Effector CD4-positive, alpha-beta T cell (primary cell): ENCODE measurements at places on chromosomes 3 and 15.

DNA sequence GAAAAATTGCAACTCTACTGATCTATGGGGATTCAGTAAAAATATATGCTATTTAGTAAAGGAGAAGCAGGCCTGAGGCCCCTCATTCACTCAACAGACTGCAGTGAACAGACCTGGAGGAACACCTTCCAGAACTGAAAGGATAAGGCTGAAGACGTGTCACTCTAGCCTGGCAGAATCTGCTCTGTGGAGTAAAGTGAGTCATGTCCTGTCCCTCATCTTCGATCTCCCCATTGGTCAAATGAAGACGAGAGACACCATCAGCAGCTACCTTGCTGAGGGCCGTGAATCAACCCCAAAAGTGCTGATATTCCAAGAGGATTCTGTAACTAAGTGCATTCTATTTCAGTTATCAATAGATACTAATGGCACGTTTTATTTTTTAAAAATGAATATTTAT lies 359.7 kb downstream of the FGF12 start:
- no peak for DNase-seq

DNA sequence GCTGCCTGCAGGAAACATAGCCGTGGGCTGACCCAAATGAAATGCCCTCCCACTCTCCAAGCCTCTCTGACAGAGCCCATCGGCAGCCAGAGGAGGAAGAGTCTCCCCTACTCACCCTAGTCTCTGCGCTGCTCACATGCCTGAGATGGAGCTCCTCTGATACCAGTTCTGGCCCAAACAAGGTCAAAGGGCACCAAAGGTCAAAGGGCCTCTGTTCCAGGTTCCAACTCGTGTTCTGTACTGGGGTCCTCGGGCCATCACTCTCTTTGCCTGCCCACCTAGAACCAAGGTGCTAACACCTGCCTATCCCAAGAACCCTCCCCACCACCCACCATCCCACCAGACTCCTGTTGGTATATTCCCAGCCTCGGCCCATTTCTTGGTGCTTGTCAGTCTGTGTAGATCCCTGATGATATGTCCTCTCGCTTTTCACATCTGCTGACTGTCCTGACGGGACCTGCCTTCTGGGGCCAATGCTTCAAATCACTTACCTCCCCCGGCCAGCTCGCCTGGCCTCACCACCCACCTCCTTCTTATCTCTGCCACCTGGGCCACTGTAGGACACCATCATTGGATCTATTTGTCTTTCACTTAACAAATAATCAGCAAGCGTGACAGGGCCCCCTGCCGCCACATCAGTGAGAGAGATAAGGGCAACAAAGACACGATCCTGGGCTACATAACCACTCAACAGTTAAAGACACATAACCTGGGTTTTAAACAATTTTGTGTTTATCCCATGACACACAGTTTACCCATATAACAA lies 90.4 kb downstream of the SRGAP3 start:
- no peak for DNase-seq

DNA sequence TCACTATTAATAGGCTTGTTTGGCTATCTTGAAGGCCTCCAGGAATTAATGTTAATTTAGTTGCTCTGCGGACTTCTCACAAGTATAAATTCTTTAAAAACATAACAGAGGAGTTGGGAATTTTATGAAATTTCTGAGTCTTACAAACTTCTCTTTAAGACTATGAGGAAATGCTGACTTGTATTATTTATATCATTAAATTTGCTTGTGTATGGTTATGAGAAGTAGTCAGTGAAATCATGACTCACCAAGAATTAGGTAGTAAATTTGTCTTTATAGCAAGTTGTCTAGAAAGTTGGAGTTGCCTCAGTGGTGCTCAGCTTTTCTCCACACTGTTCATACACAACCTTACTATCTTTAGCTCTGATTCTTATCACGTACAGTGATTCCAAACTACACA lies 26.5 kb downstream of the PHLDB2 start:
- DNase-seq: no peak

DNA sequence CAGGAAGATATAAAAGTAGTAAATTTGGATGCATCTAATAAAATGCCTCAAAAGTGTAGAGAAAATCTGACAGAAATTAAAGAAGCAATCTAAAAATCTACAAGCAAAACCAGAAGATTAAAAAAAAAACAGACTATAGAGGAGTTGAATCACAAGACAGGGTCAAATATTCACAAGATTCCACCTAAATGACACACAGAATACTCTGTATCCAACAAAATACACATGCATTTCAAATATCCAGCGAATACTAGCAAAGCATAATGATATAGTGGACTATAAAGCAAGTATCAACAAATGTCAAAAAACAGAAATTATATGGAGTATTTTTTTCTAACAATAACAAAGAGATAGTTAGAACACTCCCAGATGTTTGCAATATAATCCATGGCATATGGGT lies 20.5 kb upstream of the ACTC1 start:
- no peak for DNase-seq

DNA sequence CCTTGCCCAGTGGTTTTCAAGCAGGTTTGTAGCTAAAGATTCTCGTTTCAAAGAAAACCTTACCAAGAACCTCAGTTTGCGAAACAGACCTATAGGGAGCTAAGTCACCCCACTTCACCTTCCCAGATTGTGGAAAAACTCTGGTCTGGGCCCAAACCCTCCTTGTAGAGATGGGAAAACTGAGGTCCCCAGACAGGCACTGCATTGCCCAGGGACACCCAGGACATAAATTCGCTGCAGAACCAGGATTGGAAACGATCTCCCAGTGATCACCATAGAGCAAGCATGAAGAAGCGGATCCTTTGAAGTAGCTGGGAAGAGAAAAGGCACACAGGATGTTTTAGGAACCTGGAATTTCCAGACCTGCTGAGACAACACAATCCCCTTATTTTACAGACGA lies 85.6 kb upstream of the PIAS1 start:
- no peak for DNase-seq

GRCh38 chr15:39184701-39185390 lies 396.0 kb upstream of the THBS1 start:
- DNase-seq: no peak

DNA sequence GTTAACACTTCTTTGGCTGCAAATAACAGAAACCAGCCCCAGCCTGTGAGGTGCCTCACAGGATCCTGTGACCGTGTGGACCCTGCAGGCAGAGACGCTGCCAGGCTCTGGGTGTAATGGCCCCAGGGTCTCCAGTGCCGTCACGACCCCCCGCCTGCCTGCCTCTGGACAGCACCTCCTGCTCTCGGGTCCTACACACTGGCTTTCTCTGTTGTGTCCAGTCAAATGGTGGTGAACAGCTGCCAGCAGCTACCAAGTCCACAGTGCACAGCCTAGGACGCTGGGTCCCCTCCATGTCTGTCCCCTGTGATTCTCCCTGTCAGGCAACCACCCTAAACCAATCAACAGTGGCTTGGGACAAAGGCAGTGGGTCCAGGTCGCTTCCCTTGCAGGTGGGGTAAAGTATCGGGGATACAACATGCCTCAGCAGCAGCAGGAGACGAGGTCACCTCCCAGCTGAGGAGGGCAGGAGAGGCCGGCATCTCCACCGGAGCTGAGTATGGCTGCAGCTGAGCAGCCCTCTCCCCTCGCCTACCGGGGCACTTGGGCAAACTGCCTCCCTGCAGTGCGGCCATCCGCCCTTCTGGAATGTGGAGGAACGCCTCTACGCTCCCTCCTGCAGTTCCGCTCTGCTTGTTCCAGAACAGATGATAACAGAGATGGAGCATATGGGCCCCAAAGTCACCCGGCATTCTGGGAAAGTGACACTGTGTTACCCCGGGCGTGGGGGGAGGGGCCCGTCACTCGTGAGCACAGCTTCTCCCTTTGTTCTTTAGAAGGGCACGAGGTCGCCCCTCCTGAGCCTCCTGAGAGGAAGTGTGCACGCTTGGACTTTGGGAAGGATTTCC lies 21.1 kb upstream of the SKOR1 start:
- no peak for DNase-seq

- peak; percentile 38 for DNase-seq
Measured at GRCh38 chr3:14124223-14124614, 451 bp downstream of the CHCHD4 start.

DNA sequence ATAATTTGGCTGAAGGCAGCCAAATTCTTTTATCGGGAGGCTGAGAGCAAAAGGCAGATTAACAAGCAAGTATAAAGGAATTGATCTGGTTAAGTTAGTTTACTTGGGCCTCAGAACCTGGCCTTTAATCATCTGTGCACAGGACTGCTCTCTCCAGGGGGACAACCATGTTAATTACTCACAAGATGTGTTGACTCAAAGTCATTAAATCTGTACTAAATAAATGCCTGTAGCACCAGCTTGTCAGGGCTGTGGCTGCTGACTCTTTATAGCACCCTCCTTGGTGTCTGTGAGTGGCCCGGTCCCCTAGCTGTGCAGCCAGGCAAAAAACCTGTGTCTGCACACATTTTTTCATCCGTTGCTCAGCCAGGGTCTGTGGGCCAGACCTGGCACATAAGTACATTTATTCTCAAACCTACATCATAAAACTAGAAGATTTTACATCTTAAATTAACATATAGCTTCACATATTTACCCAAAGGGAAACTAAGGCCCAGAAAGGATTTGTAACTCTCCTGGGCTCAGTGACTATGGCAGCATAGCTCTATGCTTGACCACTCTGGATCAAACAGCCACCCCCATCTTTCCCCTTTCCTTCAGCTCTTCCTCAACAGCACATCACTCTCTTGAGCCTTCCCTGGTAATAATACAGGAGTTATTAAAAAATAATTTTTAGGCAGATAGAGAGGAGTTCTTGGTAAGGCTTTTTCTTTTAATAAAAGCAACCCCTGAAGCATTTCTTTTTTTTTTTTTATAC lies 51.4 kb downstream of the NCEH1 start:
- DNase-seq: no peak

DNA sequence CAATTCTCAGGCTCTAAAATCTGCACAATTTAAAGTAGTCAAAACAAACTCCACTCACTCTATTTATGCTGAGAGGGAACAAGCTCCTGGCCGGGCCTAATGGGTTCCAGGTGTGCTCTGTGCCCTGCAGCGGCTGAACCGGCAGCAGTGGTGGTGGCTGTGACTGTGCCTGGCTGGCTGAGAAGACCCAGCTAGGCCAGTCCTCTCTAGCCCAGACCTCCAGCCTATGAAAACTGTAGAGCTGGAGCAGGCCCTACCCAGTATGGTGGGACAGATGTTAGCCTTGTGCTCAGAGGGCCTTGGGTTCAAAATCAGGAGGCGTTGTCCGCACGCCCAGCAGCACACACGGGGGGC lies 37.0 kb downstream of the EPHB3 start:
- no peak for DNase-seq

GRCh38 chr3:166993015-166993630 lies 387.0 kb downstream of the ZBBX start:
- no peak for DNase-seq

DNA sequence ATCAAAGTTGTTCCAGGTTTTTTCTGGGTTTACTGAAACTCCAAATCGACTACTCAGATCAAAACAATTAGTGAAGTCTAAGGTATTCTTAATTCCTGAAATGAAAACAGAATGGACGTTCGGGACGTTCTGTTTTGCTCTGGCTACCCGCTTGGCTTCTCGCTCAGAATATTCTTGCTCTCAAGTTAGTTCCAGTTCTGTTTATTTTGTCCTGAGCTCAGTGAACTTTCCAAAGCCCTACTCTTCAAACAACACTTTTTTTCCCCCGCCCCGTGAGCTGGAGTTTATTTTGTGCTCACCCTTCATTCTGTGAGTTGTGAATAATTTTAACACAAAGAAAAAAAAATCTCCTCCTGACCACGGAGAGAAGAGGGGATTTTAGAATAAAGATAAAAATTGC lies 72.6 kb downstream of the SAMMSON start:
- DNase-seq: no peak

- no peak for DNase-seq
Measured at GRCh38 chr3:69235882-69236281, 113.5 kb upstream of the LMOD3 start.

GRCh38 chr15:68868296-68868695 lies 47.6 kb upstream of the ANP32A start:
- no peak for DNase-seq

DNA sequence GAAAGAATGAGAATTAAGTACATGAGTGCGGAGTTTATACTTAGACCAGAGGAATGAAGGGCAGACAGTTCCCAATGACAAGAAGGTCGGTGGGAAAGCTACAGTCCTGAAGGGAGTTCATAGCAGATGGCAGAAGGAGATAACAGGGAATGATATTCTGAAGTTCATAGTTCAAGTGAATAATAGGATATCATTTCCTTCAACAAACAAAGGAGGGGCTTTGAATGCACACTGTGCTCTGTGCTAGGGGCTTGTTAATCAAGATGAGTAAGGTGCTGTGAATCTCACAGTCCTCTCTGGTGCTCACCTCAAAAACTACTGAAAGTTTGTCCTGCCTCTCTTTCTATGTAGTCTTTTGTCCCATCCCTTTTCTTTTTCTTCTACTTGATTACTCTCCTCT lies 41.9 kb downstream of the SIDT1 start:
- DNase-seq: no peak

DNA sequence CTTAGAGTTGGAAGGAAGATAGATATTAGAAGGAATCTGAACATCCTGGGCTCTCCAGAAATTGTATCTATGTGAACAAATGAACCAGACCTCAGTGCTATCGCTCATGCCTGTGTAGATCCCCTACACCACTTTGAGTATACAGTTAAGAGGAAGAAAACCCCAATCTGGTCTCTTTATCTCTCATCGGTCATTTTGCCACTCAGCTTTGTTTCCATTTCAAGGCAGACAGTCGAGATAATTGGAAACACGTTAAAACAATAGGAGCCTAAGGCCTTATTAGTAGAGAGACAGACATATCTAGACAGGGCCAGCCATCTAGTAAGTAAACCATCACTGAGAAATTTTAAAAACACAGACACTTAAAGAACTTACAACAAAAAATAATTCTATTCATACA lies 101.6 kb downstream of the MYLK start:
- no peak for DNase-seq

DNA sequence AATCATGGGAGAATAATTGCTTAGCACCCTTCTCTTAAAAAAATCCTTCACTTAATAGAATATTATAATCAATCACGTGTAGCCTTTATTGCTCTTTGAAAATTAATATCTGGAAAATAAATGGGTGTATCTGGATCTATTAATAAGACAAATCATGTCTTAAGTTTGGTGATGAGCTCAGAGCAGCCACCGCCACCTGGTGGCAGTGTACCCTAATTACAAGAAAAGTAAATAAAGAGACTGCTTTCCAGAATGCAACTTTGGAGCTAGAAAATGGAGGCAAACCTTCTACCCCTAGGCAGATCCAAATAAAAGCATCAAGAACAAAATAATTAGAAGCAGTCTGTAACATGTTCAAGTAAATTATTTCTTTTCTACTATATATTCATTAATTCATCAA lies 43.5 kb downstream of the EPHB1 start:
- no peak for DNase-seq

DNA sequence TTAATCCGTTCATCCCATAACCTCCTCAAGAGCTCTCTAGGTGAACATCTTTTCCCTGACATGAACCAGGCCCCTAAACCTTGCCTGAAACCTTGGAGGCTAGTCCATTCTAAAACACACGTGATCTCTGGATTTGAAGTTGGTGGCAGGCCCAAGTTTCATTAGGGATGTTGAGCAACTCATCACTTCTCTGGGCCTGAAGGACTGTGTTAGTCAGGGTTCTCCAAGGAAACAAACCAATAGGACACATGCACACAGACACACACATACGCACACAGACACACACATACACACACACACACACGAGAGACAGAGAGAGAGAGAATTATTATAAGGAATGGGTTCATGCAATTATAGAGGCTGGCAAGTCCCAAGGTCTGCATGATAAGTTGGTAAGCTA lies 31.9 kb downstream of the ACAN start:
- no peak for DNase-seq
